NCI-H1105 (cell line): ENCODE measurements at places on chromosomes 13 and 19.

- no peak for DNase-seq
Measured at GRCh38 chr13:44133626-44134025, 240.0 kb upstream of the SERP2 start.

- no peak for DNase-seq
Measured at GRCh38 chr19:20276011-20276731, 109.2 kb downstream of the ZNF486 start.

- DNase-seq = no peak
Measured at GRCh38 chr13:35947315-35947714, 183.9 kb downstream of the DCLK1 start.

DNA sequence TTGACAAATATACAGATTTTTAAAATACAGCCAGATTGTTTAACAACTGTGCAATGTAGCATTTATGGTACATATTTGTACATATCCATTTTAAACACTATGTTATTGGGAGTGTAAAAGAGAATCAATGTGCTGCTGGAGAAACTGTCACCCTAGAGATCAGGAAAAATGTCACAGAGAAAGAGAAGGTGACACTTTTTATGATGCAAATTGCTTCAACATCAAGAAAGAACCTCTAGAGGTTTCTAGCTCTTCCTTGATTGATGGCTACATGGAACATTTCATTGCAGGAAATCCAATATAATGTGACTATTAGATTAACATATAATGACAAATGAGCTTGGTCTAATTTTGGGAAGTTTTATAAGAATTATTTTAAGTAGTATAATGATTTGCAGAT is 1491.2 kb upstream of the PCDH20 start:
- no peak for DNase-seq

GRCh38 chr19:55626350-55626749 is 2.0 kb upstream of the ZNF784 start:
- no peak for DNase-seq

- no peak for DNase-seq
Measured at GRCh38 chr13:22855926-22856325, 324.9 kb upstream of the SGCG start.
